ENCODE measurements at places on chromosomes 7 and 10.
A peak's percentile ranks its signal among the peaks of the same experiment; 100 is the strongest.

- DNase-seq, result no peak
Observed at GRCh38 chr7:16524332-16524731, 2.3 kb upstream of the LRRC72 start.

DNA sequence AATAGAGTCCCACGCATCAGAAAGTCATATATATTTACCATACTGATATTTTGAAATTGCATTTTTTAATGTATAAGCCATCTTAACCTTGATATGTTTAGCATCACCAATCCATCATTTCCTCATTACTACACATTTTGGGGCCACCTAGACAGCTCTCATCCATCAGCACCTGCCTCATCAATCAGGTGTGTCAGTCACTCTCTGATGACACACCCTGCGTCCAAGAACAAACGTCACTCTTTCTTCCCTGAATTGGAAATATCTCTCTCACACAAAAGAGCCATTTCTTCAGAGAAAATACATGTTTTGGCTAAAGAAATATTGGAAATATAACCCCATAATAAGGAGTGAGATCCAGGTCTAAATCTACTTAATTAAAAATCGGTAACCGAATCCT lies 38.9 kb upstream of the RSU1 start:
- no peak for DNase-seq

GRCh38 chr7:32588657-32589056 lies 93.4 kb downstream of the AVL9 start:
- no peak for DNase-seq

GRCh38 chr10:81995254-81995653 lies 120.3 kb downstream of the NRG3 start:
- no peak for DNase-seq

DNA sequence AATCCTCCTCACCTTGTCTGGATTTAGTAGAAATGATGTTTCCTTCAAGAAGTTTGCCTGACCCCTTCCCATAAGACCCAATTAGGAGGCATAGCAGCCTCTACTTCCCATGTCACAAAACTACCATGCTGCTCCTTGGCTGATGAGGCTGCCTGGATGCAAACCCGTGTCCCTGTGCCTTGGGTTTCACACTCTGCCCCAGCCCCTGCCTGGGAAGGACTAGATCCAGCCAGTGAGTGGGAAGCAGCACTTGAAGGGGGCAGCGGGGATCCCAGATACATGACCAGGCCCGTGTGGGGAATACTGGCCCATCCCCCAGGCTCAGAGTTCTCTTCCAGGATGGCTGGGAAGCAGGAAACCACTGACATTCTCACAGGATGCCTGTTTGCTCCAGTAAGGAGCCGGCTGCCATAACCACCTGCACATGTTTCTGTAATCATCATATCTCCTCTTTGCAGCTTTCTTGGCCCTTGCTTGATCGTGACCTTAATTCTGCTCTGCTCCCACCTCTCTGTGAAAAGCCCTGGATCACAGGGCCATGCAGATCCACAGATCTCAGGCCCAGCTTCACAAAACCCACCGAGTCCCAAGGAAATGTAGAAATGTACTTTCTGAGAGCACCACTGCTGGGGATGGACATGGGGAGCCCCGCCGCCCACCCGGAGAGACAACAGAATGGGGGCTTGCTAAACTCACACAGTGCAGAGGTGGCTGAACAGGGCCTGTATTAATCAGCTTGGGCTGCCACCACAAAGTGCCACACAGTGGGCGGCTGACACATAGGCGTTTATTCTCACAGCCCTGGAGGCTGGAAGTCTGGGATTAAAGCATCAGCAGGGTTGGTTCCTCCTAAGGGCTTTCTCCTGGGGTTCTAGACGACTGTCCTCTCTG lies 287.8 kb upstream of the IGFBP3 start:
- no peak for DNase-seq

GRCh38 chr10:48900371-48900801 lies 39.3 kb downstream of the LRRC18 start:
- no peak for DNase-seq

DNA sequence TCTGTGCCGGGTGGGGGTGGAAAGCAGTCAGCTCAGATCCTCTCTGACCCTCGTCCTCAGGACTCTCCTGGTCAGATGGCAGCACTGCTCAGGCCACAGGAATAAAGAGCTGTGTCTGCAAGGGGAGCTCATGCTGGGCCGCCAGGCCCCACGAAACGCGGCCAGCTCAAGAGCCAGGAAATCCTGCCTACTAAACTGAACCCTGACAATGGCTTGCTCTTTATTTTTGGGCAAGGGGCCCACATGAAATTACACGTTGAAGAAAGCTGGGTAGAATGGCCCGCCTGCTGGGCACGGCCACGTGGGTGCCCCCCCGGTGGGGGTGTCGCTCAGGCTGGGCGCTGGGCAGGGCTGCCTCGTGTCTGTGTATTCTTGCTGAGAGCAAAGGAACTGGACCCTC lies 103.0 kb downstream of the ITIH5 start:
- DNase-seq, result no peak

GRCh38 chr7:99392659-99393354 lies 15.6 kb downstream of the PDAP1 start:
- DNase-seq, result peak; percentile 85

DNA sequence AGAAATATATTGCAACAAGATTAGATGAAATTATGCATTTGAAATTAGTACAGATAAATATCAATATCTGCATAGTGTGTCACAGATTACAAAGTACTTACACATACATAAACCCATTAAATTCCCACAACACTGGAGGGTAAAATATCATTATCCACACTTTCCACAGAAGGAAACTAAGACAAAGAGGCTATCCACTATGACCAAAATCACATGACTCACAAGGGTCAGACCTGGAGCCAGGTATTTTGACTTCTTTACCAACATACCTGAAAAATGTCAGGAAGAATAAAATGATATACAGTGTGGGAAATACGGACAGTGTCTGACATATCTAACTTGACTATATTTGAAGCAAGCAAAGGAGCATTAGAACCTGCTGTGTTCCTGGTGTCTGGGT lies 34.1 kb downstream of the HYCC1 start:
- DNase-seq, result no peak
